ENCODE measurements at places on chromosomes 2 and 18.

DNA sequence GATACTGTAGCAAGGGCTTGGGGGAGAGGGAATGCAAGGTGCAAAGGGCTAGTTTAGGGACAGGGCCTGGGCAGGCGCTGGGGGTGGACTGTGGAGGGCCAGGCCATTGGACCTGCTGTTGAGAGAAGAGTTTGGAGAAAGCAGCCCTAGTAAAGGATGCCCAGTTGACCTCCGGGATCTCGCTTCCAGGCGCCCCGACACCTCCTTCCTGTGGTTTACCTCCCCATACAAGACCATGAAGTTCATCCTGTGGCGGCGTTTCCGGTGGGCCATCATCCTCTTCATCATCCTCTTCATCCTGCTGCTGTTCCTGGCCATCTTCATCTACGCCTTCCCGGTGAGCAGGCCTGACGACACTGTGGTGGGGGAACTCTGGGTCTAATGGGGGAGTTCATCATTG is 229.0 kb downstream of the DYSF start:
- DNase-seq = no peak

DNA sequence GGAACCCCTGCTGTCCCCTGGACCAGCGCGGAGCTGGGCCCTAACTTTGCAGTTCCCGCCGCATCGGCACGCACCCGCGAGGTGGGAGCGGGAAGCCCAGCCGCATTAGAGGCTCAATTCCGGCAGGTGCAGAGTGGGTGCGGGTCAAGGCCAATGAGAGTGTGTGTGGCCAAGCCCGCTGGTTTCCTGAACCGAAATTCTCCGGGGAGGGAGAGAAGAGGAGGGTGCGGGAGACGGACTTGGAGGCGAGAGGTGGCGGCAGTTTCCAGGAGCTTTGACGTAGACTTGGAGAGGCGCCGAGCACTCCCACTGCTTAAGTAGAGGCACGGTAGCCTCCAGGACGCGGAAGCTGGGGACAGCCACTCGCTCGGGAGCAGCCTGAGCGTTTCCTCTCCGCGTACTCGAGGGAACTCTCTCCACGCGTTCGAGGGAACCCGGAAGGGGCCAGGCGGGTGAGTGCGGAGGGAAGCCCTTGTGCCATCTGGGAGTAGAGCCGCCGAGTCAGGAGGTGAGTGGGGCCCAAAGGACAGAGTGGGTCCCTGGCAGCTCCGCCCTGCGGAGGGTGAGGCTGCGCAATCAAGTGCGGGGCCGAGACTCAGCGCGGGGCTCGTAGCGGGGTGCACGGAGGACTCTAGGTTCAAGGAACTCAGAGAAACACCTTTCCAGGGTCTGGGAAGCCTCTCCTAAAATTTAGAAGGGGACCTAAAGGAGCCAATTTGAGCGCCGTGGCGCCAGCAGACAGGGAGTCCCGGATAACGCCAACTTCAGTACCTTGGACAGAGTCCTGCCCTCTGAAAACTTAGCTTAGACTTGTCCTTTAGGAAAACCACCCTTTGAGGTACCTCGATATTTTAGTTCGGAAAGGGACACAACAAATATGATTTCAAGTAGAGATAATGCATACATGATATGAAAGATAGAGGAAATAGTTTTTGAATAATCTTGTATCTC is at the start of gene FAM237A:
FAM237A (plus strand) TSS at position 413 of the 951 bp plus-strand sequence. CDS start 1,750 bp downstream, outside the sequence.
- DNase-seq = no peak

DNA sequence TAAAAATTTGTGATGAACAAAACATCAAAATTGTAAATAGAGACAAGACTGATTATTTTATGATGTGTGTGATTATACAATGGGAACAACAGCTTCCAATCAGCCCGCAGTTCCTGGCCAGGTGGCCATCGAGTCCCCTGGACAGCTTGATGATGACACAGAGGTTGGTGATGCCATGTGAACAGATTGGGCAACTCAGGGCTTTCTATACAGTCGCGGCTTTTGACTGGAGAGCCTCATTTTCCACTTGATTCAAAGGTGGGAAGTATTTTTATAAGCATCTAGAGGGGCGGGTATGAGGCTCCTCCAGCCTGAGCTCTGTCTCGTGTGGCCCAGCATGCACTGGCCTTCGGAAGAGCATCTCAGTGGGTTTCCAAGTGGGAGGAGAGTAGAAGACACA is 14.9 kb upstream of the HPCAL1 start:
- DNase-seq = no peak

DNA sequence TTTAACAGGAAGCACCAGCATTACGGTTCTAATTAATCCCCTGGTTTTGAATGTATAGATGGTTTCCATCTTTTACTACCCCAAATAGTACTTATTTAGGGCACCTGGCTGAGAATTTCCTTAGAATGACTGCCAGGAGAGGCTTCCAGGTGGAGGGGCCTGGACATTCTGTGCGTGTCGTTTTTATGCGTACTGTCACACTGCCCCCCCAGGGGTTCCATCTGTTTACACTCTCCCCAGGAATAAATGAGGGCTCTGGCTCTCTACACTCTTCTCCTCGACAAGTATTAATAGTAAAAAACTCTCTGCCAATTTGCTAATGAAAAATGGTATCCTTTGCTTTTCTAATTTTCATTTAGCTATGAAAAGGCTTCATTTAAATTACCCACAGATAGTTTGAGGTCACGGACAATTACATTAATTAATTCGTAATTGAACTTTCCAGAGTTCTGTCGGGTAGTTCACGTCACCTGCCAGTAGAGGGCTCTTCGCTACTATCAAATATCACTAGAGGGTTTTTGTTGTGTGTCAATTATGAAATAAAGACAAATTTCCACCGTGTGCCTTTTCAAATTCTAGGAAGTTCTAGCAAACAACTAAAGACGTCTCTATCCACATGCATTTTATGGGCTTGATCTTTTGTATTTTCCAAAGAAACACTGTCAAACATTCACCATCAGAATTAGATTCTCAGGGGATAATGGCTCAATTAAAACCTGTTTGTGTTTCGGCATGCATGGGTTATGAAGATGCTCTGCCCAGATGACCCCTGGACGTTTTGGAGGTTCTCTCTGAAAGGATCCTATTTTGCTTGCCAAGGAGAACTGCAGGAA is 88.8 kb upstream of the ASB18 start:
- DNase-seq = no peak

DNA sequence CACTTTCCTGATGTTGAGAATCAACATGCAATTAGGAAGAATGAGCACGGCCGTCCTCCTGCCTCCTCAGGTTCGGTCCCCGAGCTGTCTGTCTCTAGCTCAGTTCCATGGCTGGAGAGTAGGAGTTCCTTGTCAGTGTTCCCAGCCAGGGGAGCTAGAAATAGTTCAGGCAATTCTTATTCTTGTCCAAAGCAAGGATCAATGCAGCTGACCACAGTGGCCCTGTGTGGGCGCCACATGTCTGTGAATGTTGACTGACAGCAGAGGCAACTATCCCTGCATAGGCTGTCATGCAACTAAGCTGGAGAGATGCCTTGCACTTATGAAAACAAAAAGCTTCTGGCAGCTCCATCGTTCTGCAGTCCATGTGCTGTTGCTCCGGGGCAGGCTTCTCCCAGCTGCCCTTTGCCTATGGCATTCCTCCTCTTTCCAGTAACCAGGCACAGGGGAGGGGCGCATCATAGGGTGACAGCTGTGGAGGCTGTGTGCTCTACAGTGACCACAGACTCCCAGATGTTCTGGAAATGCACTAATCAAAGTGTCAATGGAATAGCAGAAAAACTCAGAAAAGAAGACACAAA is 58.7 kb downstream of the PDCL3 start:
- DNase-seq = no peak

All from T-helper 9 cell (primary cell).